RCC 7860 (cell line): ENCODE measurements at places on chromosomes 12 and 14.

- no peak for DNase-seq
Measured at GRCh38 chr12:131634037-131634436, 76.9 kb upstream of the SFSWAP start.

- DNase-seq = no peak
Measured at GRCh38 chr14:101235335-101236103, 325.8 kb upstream of the DIO3 start.

- DNase-seq = no peak
Measured at GRCh38 chr12:67598598-67598997, 49.9 kb upstream of the DYRK2 start.

- peak; percentile 41 for DNase-seq
Measured at GRCh38 chr12:109461846-109462756, 15.0 kb downstream of the KCTD10 start.

GRCh38 chr12:87152075-87152474 lies 877.1 kb downstream of the C12orf50 start:
- DNase-seq = no peak

- DNase-seq = no peak
Measured at GRCh38 chr12:2570562-2570961, 224.2 kb upstream of the FKBP4 start.

DNA sequence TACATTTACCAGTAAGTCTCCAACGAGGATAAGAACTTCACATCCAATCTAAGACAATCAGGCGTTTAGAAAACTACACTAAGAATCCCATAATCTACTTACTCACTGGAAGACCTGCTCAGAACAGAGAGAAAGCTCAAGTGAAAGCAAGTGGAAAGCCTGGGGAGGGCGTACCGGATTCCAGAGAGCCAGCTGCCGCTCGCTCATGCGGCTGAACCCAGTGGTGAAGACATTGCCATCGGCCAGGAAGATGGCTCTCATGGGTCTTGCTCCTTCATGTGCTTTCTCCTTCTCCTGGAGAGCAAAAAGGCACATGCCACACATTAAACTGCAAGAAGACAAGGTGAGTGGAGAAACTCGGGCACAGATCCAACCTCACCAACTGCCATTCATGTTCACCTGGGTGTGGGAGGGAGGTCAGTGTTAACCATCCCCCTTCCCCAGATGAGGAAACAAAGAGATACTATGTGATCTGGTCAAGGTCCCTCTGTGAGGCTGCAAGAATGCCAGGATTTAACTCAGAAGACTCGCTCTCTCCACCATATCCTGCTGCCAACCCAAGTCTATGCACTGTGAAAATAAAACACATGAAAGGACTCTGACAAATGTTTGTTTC lies 23.5 kb upstream of the SELPLG start:
- DNase-seq = no peak

DNA sequence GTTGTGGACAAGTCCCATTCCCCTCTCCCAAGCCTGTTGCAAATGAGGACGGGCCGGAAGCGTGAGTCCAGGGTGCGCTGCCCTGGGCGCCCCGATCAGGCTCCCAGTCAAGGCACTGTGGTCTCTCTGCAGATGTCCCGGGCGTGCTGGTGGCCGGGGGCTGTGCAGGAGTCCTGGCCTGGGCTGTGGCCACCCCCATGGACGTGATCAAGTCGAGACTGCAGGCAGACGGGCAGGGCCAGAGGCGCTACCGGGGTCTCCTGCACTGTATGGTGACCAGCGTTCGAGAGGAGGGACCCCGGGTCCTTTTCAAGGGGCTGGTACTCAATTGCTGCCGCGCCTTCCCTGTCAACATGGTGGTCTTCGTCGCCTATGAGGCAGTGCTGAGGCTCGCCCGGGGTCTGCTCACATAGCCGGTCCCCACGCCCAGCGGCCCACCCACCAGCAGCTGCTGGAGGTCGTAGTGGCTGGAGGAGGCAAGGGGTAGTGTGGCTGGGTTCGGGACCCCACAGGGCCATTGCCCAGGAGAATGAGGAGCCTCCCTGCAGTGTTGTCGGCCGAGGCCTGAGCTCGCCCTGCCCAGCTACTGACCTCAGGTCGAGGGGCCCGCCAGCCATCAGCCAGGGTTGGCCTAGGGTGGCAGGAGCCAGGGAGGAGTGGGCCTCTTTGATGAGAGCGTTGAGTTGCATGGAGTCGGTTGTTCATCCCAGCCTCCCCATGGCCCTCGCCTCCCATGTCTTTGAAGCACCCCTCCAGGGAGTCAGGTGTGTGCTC lies 6.3 kb downstream of the SLC25A47 start:
- DNase-seq = no peak

DNA sequence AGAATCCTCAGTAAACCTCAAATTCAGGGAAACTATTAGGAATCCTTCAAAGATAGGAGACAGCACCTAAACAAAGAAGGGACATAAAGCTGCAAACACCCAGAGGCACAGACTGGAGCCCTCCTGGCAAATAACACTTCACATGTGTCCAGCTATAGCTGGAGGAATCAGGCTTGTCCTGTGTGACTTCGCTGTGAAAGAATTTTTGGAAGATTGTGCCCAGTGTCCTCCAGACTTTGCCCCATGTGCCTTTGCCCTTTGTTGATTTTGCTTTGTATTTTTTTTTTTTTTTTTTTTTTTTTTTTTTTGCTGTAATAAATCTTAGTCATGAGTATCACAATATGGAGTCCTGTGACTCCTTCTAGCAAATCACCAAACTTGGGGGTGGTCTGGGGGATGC lies 136.8 kb downstream of the KCNH5 start:
- no peak for DNase-seq

GRCh38 chr14:73851000-73851399 lies 631 bp upstream of the PTGR2 start:
- DNase-seq = peak; percentile 61

- DNase-seq = no peak
Measured at GRCh38 chr12:78696267-78696666, 168.3 kb upstream of the SYT1 start.

- DNase-seq = no peak
Measured at GRCh38 chr14:49905989-49906388, 13.1 kb downstream of the ARF6 start.

DNA sequence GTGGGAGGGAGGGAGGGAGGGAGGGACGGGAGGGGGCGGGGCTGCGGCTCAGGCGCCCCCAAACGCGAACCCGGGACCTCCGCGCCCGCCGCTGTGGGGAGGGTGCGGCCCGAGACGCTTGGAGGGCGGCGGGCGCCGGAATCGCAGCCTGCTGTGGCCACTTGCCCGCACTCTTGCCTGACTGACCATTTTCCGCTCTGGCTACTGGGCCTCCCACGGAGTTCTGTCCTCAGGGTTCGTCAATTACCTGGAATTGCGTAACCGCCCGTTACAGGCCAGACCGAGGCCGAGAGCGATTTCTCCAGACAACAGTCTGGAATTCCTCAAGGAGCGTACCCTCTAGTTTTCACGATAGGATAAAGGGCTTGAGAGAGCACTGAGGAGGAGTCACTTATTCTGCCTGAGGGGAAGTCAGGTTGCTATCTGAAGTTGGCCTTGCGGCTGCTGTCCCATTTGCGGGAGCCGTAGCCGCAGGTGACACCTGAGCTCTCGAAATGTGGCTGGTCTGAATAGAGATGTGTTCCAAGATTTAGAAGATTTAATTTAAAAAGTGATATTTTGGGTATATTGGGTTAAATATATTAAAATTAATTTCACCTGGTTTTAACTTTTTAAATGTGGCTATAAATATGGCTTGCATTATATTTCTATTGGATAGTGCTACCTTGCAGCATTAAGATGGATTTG lies 446 bp upstream of the ZNF641 start:
- peak; percentile 68 for DNase-seq

- DNase-seq = no peak
Measured at GRCh38 chr12:107372229-107372658, 278.9 kb upstream of the CRY1 start.

GRCh38 chr12:64631197-64631596 lies 20.9 kb downstream of the RASSF3 start:
- no peak for DNase-seq

DNA sequence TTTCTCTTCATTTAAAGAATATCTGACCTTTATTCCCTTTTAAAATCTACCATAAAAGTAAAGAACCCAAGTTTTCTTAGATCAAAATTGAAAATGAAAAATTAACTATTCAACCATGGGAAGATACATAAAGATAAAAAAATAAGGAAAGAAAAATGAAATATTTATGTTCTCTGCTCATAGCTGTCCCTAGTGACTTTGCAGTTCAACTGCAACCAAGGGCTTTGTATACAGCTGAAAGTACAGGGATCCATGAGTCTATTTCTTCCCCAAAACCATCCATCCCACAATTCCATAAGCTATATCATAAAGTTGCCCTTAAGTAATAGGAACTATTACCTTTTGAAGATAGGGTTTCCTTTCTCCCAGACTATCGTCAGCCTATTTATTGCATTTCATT lies 113.1 kb downstream of the ITPR2 start:
- no peak for DNase-seq

DNA sequence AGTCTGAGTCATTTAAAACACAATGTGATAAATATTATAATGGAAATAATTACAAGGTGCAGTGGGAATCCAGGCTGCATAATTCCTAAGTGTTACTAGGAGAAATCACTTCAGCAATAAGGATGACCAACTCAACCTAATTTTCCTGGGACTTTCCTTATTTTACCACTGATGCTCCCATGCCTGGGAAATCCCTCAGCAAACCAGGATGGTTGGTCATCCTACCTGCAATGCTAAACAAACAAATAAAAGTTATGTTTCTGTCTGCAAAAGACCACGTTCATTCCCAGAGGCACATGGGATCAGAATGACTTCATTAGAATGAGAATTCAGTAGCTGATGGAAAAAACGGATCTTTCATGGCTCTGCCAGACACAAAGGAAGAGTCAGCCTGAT lies 130.8 kb upstream of the RAP1B start:
- no peak for DNase-seq

GRCh38 chr14:22313172-22313801 lies 275.7 kb downstream of the DAD1 start:
- no peak for DNase-seq

- peak; percentile 7 for DNase-seq
Measured at GRCh38 chr14:75307700-75308379, 29.2 kb downstream of the FOS start.

GRCh38 chr12:100184549-100185145 lies 16.0 kb upstream of the ACTR6 start:
- DNase-seq = no peak

DNA sequence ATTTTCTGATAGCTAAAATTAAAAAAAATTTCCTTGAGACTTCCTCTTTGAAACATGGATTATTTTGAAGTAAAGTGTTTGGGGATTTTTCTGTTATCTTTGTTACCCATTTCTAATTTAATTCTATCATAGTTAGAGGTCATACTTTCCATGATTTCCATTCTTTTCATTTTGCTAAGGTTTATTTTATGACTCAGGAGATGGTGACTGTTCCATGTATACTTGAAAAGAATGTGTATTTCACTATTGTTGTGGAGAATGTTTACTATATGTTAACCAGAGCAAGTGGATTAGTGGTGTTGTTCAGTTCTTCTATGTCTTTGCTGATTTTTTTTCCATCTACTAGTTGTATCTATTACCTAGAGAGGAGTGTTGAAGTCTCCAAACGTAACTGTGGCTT lies 250.5 kb upstream of the PELI2 start:
- DNase-seq = no peak

DNA sequence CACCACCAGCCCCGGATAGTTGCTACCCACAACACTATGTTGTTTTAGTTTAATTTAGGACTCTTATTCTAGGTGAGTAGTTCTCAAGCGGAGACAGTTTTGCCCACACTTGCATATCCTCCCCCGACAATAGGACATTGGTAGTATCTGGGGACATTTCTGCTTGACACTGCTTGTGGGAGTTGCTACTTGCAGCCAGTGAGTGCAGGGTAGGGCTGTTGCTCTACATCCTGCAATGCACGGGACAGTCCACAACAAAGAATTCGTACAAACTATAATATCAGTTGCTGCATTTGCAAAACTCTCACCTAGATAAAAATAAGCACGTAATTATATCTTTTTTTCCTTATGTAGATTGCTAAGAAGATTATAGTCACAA lies 111.8 kb upstream of the DNM1L start:
- no peak for DNase-seq

DNA sequence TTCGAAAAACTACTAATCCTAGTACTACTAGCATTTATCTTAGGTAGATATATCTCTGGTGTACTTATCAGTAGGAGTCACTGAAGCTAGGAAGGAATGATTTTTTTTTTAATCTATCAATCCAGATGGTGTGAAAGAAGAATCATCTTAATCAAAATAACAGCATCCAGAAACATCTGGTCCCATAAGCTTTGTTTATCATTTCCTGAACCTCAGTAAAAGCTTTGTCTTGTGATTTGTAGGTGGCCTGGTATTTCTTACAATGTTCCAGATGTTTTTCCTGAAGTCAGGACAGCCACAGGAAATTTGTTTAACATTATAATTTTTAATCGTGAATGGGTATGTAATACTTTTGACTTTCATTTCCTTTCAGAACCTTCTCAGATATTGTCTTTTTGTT lies 28.0 kb upstream of the LUM start:
- DNase-seq = no peak

GRCh38 chr12:133203344-133204263 lies 22.3 kb downstream of the ZNF268 start:
- DNase-seq = no peak

DNA sequence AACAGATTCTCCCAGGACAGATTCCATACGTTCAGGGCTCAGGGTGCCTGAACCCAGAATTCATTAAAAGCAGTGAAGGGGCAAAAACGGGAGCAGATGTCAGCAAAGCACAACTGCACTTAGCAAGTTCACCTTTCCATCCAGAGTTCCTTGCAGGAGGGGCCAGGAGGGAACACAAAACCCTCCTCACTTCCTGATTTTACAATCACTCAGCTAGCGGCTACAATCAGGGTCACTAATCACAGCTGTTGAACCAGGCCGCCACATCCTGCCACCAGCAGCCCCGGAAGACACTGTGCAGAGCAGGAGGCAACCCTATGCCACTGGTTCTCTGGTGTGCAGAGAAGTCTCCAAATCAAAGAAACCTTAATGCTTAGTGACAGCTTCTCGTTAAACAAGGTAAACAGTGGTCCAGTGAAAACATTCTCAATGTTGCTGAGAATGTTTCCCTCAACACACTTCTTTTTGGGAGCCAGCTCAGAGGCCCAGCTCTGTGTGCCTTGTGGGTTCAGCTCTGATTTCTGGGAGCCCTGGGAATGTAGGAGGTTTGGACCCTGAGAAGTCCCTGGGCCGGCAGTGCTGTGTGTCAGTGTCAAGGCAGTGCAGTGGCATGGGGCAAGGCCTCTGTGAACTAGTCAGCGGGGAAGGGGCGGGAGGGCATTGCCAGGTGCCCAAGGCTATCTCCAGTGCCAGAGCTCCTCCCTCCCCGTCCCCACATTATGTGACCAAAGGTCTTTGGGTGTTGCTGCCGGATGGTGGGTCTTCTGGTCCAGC lies 54.5 kb downstream of the VCPKMT start:
- peak; percentile 71 for DNase-seq

DNA sequence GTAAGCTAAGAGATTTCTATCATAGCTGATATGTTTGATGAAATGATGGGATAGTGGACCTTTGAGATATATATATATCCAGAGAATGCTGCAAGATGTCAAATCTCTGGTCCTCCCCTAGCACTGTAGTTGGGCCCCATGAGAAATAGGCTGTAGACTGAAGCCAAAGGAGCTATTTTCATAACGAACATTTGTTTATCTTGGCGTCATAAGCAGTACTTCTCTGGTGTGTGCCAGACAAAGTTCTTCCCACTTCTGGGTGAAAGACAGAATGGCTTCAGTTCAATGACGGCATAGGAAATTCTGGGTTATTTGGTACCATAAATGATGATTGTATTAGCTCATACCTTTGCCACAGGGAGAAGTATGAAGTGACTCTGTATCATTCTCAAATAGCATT lies 534.3 kb downstream of the SOX5 start:
- no peak for DNase-seq

- DNase-seq = no peak
Measured at GRCh38 chr12:56631790-56632700, 1.9 kb upstream of the BAZ2A start.

GRCh38 chr14:49991491-49991890 lies 98.6 kb downstream of the ARF6 start:
- DNase-seq = no peak
